CD4-positive, alpha-beta T cell treated with Interleukin-15 for 4 hours (primary cell): ENCODE measurements at places on chromosomes 12 and 14.

- no peak for DNase-seq
Observed at GRCh38 chr14:34340025-34340625, 121.9 kb downstream of the SPTSSA start.

DNA sequence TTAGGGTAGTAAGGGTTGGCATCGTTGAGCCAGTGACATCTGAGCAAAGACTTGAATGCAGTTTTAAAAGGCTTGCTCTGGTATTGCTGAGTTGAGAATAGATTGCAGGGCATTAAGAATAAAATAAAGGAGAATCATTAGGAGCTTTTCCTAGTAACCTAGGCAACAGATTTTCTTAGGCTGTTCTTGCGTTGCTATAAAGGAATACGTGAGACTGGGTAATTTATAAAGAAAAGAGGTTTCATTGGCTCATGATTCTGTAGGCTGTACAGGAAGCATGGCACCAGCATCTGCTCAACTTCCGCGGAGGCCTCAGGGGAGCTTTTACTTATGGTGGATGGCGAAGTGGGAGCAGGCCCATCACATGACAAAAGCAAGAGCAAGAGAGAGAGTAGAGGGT, 97.4 kb downstream of the RAD51B start:
- DNase-seq = no peak

DNA sequence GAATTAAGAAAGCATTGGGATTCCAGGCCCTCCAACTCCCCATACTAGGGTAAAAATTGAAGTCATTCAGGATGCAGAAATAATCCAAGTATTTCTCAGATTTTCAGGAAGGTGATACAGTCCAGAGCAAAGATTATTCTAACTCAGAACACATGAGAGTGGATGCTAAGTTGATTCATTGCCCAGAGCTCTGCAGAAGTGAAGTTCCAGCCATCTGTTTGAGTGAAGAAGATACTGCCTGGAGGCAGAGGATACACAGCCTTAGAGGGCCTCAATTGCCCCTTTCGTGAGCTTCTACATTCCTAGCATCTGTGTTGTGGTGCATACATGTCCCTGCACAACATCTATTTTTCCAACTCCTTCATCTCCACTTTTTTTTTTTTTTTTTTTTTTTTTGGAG, 36.9 kb upstream of the SMUG1 start:
- DNase-seq = no peak

GRCh38 chr12:12890543-12891079, 751 bp upstream of the GPRC5A start:
- peak; percentile 14 for DNase-seq

DNA sequence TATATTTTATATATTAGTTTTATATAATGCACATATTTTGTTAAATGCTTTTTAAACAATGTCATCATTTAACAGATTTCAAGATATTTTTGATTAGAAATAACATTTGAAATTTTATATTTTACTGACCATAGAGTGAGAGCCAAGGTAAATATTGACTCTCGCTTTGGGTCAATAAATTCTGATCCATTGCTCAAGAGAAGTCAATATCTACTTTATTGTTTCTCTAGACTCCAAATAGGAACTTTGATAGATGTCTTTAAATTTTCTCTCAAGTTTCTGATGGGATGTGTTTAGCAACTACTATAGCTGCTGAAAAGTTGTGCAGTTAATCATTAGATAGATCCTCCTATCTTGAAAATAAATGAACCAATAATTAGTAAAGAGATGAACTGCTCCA, 61.4 kb upstream of the ATXN7L3B start:
- no peak for DNase-seq

GRCh38 chr14:57982804-57983634, 117.1 kb upstream of the SLC35F4 start:
- no peak for DNase-seq

DNA sequence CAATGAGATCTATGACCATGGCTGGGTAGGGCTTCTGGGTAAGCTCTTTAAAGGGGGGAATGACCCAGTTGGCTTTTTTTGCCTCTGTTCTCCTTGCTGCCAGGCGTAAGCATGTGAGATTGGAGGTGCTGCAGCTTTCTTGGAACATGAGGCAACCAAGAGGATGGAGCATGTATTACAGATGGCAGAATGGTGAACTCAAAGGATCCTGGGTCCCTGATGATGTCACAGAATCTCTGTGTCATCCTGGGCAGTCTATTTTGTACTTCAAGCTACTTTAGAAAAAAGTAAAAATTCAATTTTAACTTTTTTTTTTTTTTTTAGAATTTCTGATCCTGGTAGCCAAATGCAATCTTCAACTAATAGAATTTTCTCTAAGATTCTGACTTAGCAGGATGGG, 8.0 kb downstream of the KRT82 start:
- DNase-seq = no peak

DNA sequence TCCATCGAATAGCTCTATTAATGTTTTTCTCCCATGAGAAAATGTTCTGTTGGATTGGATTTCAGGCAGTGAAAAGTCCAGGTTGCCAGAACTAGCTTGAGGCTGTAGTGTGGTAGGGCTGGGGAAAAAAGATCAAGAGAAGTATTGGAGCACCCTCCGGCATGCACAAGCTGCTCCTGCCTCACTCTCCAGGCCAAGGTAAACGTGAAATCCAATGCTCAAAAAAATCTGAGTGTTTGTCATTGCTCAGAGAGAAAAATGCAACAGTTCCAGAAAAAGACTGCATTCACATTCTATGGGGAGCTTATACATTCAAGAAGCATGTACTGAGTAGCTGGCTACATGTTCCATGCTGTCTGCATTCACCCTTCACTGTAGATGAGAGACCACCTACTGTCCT, 680.9 kb upstream of the TBX3 start:
- DNase-seq = no peak

DNA sequence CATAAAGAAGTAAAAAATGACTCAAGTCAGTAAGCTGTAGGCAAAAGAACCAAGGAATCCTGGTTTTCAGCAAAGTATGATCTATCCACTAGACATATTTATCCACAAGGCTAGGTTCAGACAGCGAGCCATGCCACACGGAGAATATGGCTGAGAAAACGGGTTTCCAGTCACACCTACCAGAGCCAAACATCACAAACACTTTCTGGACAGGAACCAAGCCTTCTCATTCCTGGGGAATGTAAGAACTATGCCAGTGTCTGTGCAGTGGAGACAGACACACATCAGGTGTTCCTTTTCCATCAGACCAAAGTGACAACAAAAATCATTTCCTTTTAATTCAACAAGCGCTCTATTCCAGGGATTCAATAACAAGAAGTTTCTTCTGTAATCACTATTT, 41.1 kb downstream of the AREL1 start:
- no peak for DNase-seq

DNA sequence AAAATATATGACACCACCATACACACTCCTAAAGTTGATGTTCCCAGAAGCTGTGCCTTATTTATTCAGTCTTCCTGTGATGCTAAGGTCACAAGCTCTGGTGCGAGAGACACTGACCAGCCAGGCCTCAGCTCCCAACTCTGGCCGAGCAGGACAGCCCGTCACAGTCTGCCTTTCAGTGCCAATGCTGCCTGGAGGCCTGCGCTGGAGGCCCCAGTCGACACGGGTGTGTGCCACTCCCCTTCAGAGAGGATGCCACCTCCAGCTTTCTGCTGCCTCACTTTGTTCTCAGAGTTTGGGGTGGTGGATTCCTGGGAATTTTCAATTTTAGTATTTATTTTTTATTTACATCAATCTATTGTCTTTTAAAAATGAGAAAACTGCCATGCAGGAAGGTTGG, 7.3 kb upstream of the PAPLN start:
- DNase-seq = no peak

DNA sequence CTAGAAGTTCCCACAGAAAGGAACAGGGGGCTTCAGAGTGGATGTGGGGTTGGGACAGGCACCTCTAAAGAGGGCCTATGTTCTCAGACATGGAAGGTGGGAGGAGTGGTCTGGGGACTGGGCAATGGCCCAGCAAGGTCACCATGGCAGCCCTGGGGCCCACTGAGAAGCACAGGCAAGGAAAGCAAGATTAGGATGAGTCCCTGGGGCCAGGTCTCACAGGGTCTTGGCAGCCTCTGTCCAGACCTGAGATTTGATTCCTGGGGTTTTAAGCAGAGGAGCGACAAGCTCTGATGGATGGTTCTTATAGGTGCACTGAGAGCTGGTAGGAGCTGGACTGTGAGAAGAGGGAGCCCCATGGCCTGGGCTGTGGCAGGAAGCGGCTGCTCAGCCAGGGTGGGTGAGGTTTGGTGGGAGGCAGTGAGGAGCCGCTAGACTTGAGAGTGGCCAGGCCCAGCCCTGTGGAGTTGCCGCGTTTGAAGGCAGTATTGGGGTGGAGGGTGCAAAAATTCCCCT, 44.0 kb downstream of the DLK1 start:
- DNase-seq = no peak

DNA sequence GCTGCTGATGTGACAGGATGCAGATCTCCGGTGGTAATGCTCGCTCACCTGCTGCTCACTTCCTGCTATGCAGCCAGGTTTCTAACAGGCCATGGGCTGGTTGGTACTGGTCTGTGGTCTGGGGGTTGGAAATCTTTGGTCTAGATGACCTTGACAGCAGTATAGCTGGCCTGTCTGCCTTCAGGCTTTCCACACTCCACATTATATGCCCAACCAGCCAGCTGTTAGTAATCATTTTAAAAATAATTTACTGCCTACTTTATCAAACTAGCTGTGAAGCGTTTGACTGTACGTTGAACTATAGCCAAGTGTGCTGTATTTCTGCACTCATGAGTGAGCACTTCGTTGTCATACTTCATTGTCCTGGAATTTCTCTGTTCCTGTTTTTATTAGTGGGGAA, 424.0 kb upstream of the GARIN6 start:
- DNase-seq = no peak

DNA sequence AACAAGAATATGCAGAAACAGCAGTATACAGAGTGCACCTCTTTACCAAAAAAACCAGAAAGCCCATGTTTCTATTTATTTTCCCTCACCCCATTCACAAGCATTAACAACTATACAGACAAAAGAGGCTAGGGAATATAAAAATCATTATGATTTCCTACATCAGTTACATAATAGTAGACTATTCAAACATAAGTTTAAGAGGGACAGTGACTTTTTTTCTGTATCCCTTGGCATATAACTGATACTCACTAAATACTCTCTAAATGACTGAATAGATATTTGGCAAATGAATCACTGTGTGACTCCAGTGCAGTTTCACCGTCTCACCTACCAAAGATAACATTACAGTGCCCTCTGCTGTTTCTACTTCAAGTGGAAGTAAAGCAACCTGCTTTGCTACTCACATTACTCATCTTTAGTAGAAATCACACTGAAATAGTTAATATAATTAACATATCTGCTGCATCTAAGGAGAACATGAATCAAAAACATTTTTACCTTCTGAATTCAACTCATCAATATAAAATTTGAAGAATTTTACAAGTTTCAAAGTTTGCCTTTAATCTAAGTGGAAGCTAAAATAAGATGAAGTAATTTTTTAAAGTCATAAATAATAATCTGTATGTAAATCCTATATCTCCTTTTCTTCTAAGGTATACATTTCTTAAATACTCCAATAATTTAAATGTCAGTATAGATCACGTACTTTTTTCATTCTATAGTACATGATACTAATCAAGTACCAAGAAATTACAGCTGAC, 103.8 kb downstream of the OSBPL8 start:
- DNase-seq = peak; percentile 73

DNA sequence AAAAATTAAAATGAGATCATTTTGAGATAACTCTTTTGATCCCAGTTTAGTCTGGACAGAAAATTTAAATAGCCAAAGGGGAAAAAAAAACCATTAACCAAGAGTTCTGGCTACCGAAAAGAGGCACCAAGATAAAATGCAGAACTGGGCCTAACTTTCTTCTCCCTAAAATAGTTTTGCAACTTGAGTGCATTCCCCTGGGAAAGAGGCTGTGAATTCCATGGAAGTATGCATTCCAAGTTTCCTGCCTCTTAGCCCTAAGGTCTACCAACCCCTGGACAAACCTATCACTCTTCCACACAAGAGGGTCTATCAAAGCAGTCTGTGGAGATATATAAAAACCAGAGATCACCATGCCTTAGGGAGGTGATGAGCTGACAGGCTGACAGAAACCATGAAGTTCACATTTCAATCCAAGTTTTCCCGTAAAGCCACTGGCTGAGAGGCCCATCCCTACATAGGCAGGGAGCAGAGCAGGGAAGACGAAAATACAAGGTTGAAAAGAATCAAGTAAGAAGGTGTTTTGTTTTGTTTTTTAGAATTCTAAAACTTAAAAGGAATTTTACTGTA, 33.8 kb downstream of the DCP1B start:
- DNase-seq = no peak

- DNase-seq = no peak
Observed at GRCh38 chr14:31785574-31785973, 224.4 kb downstream of the NUBPL start.

GRCh38 chr14:61260939-61261776, 20.0 kb downstream of the TMEM30B start:
- DNase-seq = no peak

- DNase-seq = no peak
Observed at GRCh38 chr12:121803861-121804416, at the start of gene SETD1B. TSS of gene SETD1B (plus strand) at chr12:121804009. CDS start at chr12:121804738, 729 bp downstream.

GRCh38 chr14:99968941-99969340, 96.3 kb upstream of the EVL start:
- no peak for DNase-seq

DNA sequence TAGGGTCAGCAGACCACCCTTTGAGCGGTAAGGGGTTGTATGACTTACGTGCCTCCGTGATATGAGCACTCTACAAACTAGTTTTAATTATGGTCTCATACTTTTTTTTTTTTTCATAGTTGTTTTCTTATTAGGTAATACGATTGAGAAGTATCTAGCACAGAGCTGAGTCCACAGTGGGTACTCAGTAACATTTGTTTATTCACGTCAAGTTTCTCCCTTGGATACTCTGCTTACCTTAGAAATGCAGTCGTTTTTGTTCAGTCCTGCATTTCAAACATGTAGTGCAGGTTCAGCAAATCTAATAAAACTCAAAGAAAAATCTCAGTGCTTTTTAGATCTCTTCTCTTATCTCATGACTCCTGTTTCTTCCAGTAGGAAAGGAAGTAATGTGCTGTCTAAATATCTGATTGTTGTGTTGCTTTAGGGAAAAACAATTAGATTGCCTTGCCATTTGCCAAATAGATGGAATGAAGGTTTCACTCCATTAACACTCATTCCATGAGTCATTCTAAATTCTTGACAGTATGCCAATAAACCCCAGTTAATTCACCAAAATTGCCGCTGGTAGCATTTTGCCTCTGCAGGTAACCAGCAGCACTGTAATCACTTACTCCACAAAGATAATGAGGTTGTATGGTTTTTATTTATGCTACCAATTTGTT, 118.9 kb downstream of the PTCSC3 start:
- DNase-seq = no peak

GRCh38 chr12:54631988-54632728, 2.5 kb downstream of the LACRT start:
- DNase-seq = no peak

GRCh38 chr12:32052212-32052713, 54.4 kb upstream of the BICD1 start:
- DNase-seq = no peak

- DNase-seq = no peak
Observed at GRCh38 chr14:75361041-75361440, 66.8 kb upstream of the JDP2 start.

GRCh38 chr12:13536219-13536910, 339.8 kb downstream of the EMP1 start:
- no peak for DNase-seq

- DNase-seq = no peak
Observed at GRCh38 chr14:69153873-69154270, 953 bp upstream of the DCAF5 start.
